NCI-H460 (cell line): ENCODE measurements at places on chromosomes 6 and 20.

DNA sequence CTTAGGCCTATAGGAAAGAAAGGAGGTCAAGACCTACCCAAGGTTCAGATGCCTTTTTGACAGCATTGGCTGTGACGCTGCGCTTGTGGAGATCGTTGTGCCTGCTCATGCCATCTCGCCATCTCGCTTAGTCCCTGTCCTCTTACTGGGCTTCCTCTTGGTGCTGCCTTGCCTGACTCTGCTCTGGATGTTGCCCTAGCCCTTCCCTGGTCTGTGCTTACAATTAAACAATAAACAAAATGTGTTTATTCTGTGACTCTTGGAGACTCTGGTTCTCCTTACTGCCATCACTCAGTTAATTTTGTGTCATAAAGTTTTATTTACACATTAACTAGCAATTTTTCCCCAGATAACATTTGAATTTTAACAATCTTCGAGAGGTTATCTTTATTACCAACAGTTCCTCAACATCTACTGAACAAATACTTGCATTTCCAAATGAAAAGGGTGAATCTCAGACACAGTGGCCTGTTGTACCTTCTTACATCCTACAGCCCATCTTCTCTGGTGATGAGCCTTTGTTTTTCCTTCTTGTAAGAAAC is 11.6 kb downstream of the AFDN start:
- no peak for DNase-seq

- DNase-seq = no peak
Observed at GRCh38 chr6:14670806-14671205, 553.2 kb downstream of the CD83 start.

GRCh38 chr6:81376745-81377144 is 375.7 kb downstream of the TENT5A start:
- DNase-seq = no peak

GRCh38 chr6:70336996-70337742 is 34.3 kb upstream of the COL9A1 start:
- no peak for DNase-seq

DNA sequence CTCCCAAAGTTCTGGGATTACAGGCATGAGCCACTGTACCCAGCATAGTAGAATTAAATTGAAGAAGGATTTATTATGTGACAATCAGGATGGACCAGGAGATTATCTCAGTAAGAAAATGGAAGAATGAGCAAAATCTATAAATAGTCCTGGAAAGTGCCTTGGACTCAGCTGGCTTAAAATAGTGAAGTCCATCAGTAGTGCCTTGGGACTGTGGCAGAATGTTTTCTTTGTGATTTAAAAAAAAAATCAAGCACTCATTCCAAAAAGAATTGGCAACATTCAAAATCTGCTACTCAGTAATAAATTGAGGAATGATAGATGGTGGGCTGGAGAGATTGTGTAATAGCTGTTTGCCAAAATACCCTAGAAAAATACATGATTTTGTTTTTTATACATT is 37.0 kb upstream of the MAS1 start:
- DNase-seq = no peak

GRCh38 chr20:56780266-56780665 is 151.2 kb downstream of the TFAP2C start:
- DNase-seq = no peak

- no peak for DNase-seq
Observed at GRCh38 chr6:113208726-113209125, 648.4 kb upstream of the MARCKS start.

GRCh38 chr20:26243731-26244130 is 547.1 kb upstream of the ZNF337 start:
- DNase-seq = no peak

- DNase-seq = peak; percentile 80
Observed at GRCh38 chr20:63739130-63740069, at the start of gene SLC2A4RG. SLC2A4RG (plus strand) TSS chr20:63739776; CDS start chr20:63739913, 137 bp downstream.

DNA sequence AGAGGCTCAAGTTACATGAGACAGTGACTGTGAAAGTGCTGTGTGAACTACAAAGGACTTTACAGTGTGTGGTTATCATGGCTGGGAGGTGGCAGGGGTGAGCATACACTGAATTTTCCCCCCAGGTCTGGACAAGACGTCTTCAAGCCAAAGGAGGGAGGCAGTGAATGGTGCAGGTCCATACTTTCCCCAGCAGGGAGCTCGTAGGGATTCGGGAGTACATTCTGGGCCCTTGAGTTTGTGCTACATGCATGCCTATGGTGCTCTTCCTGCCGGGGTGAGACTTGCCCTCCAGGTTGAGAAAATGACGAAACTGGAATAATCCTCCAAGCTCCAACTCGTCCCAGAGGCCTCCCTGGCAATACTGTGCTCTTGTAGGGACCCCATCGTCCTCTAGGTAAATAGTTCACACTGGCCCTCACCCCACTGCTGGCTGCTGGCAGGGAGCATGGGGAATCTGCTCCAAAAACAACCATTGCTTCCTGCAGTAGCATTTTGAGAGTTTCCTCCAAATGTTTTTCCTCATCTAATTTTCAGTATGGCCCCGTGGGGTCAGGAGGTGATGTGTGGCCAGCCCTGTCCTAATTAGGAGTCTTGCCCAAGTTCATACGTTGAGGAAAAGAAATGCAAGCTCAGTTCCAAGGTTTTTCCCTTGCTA is 57.6 kb downstream of the ZNF831 start:
- no peak for DNase-seq

GRCh38 chr6:72922401-72922800 is 300.5 kb downstream of the KCNQ5 start:
- no peak for DNase-seq

DNA sequence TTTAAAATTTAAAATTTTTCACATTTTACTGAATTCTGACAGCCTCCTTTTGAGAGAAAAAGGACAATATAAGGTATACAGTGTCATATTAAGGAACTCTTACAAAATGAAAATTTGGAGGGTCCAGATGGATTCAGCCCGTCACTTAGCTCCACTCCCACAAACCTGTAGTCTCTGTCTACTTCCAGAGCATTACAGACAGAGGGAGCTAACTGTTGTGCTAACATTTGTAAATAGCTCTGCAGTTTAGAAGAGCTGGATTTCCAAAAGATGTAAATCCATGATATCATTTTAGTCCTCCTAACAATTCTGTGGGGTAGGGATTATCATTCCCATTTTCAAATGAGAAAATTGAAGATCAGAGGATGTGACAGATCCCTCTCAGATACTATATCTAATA is 16.1 kb upstream of the SERINC3 start:
- no peak for DNase-seq

DNA sequence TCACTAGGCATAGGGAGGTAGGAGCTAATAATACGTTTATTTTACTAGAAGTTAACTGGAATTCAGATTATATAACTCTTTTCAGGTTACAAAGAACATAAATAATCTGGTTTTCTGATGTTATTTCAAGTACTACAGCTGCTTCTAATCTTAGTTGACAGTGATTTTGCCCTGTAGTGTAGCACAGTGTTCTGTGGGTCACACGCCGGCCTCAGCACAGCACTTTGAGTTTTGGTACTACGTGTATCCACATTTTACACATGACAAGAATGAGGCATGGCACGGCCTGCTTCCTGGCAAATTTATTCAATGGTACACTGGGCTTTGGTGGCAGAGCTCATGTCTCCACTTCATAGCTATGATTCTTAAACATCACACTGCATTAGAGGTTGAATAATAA is 1.1 kb downstream of the HFE start:
- no peak for DNase-seq

- DNase-seq = no peak
Observed at GRCh38 chr6:29466241-29466640, 9.3 kb downstream of the OR2H1 start.

DNA sequence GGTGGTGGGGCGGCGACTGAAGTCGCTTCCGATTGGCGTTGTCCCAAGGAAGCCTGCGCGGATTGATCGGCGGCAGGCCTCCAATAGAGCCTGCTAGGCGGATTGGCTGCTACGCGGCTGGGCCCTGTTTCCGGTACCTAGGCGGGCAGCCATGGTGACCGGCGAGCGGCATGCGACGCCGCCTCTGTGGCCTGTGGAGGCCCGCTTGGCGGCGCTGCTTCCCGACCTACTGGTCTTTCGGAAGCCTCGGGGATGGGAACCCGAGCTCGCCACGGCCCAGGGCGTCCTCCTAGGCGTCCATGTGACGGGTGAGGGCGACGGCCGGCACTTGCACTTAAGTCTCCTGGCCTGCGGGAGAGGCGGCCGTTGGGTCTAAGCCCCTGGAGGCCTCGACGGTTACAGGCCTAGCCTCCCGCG is 28.1 kb downstream of the NFYA start:
- no peak for DNase-seq

DNA sequence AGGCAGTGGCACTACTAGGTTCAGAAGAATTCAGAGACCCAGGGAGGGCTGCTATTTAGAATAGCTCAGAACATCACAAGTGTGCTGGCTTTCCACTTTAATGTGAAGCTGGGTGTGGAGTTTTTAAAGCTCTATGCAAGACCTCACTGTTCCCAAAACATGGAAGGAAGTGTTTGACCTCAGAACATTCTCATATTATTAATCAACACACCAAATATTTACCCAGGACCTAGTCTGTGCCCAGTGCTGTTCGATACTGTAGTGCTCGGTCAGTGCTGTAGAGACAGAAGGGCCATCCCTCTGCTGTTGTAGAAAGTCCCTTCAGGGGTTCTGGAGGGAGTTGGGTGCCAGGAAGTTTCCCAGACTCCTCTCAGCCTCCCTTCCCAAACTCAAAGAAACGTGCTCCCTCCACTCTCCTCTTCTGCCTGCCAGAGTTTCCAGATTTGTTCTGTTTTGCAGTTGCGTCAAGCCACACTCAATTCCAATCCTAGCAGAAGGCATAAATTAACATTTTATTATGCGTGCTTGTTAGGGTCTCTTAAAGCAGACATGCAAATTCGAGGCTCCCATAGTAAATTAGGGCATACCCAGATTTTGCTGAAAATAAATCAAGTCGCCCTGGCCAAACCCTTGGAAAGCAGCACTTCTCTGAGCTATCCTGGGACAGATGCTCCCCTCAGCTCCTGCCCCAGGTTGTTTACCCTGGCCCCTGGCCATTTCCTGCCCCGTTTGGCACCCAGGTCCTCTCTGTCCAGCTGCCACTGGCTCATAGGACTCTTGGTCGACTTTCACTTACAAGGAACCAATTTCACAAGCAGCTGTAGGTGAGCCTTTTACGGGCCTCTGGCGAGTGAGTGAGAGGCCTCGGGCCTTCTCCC is 248.6 kb downstream of the HIVEP2 start:
- no peak for DNase-seq

DNA sequence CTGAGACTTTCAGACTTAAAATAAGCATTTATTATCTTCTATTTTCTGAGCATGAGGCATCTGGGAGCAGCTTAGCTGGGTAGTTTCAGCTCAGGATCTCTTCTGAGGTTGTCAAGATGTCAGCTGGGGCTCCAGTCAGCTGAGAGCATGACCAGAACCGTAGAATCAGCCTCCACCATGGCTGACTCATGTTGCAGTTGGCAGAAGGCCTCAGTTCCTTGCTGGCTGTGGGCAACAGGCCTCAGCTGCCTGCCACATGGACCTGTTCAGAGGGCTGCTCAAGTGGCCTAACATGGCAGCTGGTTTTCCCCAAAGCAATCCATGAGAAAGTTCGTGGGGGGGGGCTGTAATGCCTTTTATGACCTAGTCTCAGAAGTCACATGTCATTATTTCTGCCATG is 142.3 kb downstream of the LY86 start:
- DNase-seq = no peak

GRCh38 chr6:10146715-10147451 is 268.0 kb downstream of the TFAP2A start:
- no peak for DNase-seq

DNA sequence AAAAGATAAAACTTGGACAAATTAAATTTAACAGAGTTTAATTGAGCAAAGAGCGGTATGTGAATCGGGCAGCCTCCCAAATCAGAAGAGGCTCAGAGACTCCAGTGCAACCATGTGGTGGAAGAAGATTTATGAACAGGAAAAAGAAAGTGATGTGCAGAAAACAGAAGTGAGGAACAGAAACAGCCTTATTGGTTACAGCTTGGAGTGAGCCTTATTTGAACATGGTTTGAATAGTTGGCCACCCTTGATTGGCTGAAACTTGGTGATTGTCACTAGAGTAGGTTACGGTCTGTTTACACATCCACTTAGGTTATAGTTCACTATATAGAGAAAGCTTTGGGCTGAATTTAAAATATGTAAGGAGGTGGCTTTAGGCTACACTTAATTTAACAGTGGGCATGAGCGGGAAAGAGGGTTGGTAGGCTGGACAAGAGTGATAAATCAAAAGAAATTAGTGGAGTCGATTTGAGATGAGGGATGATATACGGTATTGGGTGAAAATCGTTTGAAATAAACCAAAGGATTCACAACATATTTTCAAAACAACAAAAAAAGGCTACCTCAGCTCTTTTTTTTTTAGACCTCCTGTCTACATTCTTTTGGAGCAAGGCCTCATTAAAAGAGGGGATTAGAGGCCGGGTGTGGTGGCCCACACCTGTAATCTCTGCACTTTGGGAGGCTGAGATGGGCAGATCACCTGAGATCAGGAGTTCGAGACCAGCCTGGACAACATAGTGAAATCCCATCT is 84.3 kb upstream of the PREP start:
- no peak for DNase-seq

DNA sequence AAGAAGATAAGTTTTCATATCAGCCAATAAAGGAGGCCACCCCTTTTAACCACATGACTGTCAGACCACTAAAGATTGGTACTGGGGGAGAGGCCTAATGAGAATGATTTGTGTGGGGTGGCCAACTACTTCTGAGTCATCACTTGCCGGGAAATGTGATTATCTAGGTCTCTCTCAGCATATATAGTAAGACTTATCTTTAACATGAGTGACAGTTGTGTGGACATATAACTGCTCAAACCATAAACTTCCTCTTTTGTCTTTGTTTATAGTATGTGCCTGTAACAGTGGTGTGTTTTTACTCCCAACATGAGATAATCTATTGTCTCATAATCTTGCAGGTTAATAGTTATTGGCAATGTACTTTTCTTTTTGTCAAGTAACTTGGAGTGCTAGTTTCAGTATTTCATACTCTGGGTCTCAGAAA is 312.4 kb downstream of the CDKAL1 start:
- DNase-seq = no peak

- DNase-seq = no peak
Observed at GRCh38 chr20:57693670-57694329, 16.0 kb downstream of the PMEPA1 start.

- DNase-seq = no peak
Observed at GRCh38 chr20:14523090-14523489, 185.7 kb upstream of the FLRT3 start.

DNA sequence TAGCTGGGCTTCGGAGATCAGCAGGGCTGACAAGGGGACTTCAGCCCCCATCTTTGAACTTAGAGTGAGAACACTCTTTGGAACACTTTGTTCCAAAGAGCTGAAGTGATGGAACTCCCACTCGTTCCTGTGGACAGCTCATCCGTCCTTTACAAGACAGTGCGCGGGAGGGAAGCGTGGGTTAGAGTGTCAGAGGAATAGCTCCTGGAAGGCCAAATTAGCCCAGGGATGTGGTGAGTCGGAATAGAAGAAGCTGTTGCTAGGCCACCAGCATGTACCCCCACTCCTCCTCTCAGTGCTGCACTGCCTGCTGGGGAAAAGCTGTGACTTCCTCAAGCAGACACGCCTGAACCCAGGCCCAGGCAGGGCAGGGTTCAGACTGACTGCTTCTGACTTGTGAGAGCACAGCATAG is 1.7 kb downstream of the SDCBP2 start:
- DNase-seq = no peak
